ENCODE measurements at places on chromosomes 2 and 18.

DNA sequence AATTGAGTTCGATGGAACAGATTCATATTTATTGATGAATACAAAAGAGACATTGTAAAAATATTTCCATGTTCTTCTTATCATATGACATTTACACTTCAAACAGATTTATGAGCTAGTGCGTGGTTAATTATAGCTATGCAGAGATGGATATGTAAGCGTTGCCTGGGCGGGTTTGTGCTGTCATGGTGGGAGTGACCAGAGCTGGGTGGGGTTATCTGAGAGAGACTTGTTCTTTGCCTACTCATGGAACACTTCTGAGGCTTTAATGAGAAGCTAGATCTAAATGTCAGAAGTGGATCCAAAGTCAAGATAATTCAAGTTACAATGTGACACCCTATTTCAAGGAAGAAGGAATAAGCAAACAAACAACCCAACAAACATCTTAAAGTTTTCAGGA is 162.3 kb upstream of the ZEB2 start:
- no peak for DNase-seq

GRCh38 chr2:46735108-46735691 is 180.4 kb downstream of the MCFD2 start:
- DNase-seq, result no peak

GRCh38 chr2:64414736-64415435 is 39.1 kb upstream of the LGALSL start:
- no peak for DNase-seq

- no peak for DNase-seq
These were observed 118.4 kb downstream of the ALK start for GRCh38 chr2:29802986-29803385.

- no peak for DNase-seq
These were observed 3.2 kb downstream of the STRN start for GRCh38 chr2:36963106-36963505.

DNA sequence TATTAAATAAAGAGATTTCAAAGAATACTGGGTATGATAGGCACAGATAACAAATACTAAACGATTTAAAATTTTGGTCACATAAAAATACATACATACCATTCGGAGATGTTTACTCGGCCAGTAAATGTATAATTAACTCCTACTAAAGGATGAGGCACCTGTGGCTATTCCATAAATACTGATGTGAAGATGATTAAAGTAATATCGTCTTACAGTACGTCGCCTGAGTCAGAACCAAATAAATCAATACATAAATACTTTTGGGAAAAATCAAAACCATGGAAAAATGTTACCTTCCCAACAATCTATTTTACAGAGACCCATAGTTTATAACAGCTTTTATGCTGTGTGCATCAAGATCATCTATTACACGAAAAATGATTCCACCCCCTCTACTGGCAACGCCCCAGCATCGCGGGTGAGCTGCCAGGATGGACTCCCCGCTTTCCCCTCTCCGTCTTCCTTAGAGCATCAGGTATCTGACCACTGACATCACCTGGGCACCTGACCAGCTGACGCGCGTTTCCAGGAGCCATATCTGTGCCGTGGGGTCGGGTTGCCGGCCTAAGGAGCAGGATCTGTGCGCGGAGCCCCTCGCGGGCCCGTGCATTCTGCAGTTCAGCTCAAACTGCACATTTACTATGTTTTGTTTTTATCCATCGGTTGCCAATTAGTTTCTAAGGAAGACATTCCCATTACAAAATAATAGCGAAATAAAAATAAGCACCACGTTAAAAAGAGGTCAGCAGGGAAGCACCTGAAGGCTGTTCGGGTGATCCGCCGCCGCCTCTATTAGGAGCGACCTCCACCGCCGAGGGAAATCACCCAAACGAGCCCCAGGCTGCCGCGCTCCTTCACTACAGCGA is 901 bp downstream of the ICA1L start:
- peak; percentile 31 for DNase-seq

DNA sequence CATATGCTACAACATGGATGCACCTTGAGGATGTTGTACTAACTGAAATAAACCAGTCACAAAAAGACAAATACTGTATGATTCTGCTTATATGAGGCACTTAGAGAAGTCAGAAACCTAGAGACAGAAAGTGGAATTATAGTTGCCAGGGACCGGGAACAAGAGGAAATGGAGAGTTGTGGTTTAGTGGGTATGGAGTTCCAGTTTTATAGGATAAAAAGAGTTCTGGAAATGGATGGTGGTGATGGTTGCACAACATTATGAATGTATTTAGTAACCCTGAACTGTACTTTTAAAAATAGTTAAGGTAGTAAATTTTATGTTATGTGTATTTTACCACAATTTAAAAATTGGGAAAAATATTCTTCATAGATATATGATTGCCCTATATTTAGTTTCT is 97.7 kb downstream of the DPP4 start:
- no peak for DNase-seq

- peak; percentile 77 for DNase-seq
These were observed 195.4 kb upstream of the CWC22 start for GRCh38 chr2:180202467-180202951.

- DNase-seq, result no peak
These were observed 509 bp upstream of the CYS1 start for GRCh38 chr2:10080536-10081304.

GRCh38 chr18:61856678-61857077 is 36.1 kb downstream of the RNF152 start:
- DNase-seq, result no peak

GRCh38 chr2:39160982-39161381 is 40.1 kb upstream of the SOS1 start:
- DNase-seq, result no peak

DNA sequence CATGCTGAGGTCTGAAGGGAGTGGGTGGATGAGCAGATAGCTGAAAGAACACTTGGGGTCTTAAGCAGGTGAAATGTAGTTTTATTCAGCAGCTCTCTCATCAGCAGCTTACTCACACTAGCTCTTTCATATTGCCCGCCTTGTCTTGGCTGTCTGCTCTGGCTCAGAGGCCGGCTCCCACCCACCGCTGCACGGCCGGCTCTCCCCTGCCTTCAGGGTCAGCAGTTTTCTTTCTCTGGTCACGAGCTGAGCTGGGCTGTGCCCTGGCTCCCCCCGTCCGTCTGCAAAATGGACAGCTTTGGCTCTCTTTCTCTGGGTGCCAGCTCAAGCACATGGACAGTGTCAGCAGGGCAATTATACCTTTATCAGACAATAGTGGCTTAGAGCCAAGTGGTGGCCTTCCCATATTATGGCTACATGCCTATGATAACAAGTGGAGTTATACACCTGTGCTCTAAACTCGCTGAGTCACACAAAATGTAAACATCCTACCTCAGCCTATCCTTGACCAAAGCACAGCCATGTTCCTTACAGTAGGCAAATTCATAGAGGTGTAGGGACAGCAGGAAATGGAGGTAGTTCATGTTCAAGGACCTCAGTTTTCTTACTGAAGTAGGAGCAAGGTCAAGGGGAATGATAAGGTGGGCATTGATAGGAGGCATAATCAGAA is 224.8 kb downstream of the SOCS6 start:
- DNase-seq, result no peak

DNA sequence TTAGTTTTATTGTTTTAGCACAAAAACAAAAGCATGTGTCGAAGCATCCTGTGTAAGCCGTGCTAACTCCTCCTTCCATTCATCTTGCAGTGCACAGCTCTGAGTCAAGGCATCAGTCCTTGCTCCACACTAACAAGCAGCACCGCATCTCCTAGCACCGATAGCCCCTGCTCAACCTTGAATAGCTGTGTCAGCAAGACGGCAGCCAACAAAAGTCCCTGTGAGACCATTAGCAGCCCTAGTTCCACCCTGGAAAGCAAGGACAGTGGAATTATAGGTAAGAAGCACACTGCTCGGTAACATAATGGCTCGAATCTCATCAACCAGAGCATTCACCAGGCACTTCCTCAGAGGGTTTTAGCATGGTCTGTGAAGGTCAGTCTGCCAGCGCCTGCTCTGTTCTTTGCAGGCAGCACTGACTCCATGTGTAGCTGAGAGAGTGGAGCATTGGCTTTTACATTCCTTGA is 136.2 kb downstream of the WDSUB1 start:
- DNase-seq, result no peak

- no peak for DNase-seq
These were observed 253.8 kb downstream of the ATAD2B start for GRCh38 chr2:23673082-23673481.

GRCh38 chr2:1947316-1947715 is 203.0 kb upstream of the PXDN start:
- no peak for DNase-seq

- no peak for DNase-seq
These were observed 29.4 kb downstream of the GPD2 start for GRCh38 chr2:156465573-156465972.

DNA sequence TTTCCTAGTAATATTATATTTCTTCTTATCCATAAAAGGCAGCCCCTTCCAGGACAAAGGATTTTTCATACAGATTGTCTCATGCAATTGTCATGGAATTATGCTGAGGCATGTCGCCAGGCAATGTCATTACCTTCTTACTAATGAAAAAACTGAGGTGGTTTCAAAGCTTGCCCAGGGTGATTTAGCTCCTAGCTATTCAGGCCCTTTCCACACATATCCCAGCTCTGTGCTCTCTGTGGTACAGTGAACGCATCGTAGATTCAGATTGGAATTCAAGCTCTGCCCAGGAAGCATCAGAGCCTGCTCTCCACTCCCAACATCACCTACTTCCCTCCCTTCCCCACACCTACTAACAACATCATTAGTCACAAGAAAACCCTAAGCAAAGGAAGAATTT is 60.1 kb downstream of the ATP8B1 start:
- DNase-seq, result no peak

DNA sequence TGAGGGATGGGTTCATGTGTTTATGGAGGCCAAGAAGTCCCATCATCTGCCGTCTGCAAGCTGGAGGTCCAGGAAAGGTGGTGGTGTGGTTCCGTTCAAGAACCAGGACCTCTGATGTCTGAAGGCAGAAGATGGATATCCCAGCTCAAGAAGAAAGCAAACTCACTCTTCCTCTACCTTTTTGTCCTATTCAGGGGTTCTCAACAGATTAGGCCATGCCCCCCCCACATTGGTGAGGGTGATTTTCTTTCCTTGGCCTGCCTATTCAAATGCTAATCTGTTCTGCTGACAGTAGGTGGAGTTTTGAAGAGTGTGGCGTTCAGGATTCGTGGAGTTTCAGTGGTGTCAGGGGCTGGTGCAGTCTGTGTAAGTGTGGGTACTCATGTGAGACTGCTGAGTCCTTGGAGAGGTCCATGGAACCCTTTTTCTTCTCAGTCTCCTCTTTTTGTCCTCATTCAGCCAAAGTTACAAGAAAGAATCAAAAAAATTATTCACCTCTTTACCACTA is 5.9 kb downstream of the MSL3B start:
- DNase-seq, result no peak

- no peak for DNase-seq
These were observed 284.1 kb upstream of the CYP26B1 start for GRCh38 chr2:72431737-72432136.

DNA sequence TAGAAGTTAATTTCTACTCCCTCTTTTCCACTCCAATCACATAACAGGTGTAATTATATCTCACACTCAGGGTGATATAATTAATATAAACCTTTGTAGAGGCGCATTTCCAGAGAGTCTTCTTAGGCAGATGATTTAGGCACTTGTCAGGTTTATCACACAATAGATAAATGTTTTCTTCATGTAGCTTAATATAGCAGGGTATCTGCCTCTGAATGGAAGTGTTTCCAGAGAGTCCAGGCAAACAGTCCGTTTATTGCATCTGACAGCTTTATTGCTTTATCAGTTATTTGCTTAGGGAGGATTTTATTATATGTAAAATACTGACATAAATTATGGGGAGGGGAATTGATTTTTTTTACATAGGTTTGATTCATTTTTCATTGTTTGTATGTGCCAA is 766.3 kb downstream of the SLC4A3 start:
- DNase-seq, result no peak

GRCh38 chr18:2891526-2892431 is 45.0 kb downstream of the EMILIN2 start:
- no peak for DNase-seq

DNA sequence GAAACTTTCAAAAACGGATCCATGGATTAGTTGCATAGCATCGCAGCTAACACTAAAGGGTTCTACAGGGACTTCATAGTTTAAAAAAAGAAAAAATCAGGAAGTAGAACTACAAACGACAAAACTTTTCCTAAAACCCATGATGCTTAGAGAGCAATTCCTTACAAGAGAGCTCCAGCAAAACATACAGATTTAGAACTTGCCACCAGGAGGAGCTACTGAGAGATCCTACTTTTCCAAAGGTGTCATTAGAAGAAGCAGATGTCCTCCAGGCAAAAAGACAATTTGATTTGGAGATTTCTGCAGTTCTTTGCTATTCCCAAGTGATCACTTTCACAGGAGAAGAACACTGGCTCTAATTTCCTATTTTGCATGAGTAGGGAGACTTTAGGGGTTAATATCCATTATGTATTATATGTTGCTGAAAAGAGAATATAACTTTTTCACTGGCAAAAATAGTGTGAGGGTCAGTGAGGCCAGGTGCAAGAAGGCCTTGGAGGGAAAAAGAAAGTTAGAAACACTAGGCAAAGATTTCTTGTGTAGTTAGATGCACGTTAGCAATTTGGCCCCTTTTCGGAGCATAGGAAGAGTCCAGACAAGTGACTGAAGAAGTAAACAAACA is 436.2 kb downstream of the SUCLG1 start:
- DNase-seq, result peak; percentile 24

DNA sequence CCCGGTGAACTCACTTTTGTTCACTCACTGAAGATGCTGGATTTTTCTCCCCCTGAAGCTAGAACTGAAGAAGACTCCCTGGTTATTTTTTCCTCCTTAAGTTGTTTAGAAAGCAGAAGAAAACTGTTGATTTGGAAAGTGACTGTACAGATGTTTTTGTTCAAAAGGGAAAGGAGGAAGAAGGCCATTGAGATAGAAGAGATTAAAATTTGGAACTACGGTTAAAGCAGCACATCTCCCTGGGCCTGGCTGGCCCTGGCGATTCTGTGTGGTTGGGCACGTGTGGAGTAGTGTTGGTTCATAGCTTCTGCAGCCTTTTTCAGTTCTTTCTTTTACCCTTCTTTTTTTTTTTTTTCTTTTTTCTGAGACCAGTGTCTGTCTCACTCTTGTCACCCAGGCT is 109.2 kb downstream of the MAP4K4 start:
- DNase-seq, result no peak

DNA sequence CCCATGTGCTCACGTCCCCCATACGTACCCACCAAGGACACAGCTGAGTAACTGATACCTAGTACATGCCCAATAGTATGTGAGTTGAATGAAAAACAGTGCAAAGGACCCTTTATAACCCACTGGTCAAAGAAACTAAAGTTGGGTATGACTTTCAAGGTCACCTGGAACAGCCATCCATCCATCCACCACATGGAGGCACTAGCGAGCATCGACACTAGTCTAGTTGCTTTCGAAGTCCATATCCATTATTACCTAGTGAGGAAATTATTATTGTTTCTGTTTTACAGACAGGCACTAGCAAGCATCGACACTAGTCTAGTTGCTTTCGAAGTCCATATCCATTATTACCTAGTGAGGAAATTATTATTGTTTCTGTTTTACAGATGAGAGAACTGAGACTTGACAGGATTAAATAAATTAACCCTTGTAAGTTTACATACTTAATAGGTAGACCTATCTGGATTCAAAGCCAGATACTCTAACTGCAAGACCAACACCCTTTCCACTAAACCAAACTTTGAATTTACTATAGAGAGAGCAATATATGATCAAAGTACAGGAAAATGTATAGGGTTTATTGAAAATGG is 233.7 kb downstream of the METTL4 start:
- no peak for DNase-seq
